ENCODE measurements at places on chromosomes 2 and 18.

DNA sequence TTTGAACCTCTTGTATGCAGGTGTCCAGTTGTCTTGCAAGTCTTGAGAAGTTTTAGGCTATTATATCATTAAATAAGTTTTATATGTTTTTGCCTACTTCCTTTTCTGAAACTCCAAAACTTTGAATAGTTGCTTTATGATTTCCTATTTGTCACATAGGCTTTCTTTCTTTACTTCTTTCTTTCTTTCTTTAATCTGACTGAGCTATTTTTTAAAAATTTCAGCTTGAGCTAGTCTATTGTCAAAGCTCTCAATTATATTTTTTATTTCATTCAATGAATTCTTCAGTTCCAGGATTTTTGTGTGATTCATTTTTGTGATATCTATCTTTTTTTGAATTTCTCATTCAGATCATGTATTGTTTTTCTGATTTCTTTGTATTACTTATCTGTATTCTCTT is 102.1 kb upstream of the TMEM178A start:
- no peak for DNase-seq

DNA sequence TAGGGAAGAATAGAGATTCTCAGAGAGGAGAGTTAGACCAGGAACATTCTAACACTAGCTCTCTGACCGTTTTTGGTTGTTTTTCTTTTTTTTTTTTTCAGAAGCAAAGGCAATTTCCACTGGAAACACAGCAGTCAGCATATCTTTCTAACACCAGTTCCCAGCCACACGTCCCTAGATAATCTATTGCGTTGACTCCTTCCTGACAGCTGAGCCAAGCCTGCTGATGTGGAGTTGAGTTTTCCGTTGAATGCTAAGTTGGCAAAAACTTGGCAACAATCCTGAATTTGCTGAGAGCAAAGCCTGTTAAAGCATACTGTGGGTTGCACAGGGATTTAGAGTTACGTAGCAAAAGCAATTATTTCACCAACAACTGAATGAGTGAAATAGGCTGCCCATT is 19.3 kb downstream of the GAD1 start:
- no peak for DNase-seq

DNA sequence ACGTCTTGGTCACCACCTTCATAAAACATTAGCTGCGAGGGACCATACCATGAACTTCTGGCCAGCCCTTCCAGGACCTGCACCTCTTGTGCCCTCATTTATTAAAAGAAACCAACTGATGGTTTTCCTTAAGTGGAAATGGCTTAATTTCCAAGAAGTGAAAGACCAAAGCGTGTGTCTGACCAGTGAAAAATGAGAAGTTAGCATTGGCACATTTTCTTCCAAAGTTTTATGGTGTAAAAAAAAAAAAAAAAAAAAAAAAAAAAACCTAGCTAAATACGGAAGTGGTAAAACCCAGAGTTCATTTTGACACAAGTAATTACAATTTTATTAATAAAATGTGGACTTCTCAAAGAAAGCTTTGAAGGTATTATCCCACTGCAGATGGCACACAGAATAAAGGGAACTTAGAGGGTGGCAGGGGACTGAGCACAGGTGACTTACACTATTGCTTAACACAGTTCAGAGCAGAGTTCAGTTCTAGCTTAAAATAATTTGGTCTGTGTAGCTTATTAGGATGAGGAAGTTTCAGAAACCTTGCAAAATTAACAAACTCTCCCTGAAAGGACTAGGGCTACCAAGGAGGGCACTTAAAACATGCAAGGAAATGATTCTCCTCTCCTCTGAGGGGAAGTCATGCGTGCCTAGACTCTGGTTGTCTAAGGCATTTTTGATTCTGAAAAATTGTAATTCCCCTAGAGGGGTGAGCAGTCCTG is 42.2 kb upstream of the EPG5 start:
- DNase-seq: no peak

DNA sequence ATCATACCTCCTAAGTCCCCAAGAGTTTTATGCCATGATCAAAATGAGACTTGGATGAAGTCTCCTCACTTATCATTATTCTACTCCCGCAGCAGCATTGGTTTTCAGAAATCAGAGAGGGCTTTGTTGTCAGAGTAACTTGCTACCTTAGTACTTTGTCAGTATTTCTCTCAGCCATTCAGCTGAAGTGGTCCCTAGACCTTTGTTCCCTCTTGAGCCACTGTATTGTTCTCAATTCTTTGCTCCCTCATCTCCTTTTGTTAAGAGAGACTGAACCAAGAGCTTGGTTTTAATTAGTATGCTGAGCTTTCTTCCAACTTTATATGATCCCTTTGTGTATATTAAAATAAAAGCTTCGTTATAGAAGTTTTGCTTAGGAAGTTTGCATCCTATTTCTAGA is 133.4 kb downstream of the DOCK10 start:
- no peak for DNase-seq

- no peak for DNase-seq
These were observed 292.4 kb downstream of the SRBD1 start for GRCh38 chr2:45318686-45319085.
